CD14-positive monocyte (primary cell): ENCODE measurements at places on chromosomes 3 and 15.

GRCh38 chr3:106126067-106126845, 257.4 kb upstream of the CBLB start:
- no peak for DNase-seq

- no peak for DNase-seq
Measured at GRCh38 chr3:112123548-112123947, 9.5 kb downstream of the GCSAM start.

- DNase-seq = no peak
Measured at GRCh38 chr15:46174122-46174521, 539.3 kb downstream of the SQOR start.

GRCh38 chr3:127663151-127663550, 9.6 kb upstream of the ABTB1 start:
- no peak for DNase-seq

- DNase-seq = no peak
Measured at GRCh38 chr3:38454178-38454883, 641 bp downstream of the ACVR2B start.

DNA sequence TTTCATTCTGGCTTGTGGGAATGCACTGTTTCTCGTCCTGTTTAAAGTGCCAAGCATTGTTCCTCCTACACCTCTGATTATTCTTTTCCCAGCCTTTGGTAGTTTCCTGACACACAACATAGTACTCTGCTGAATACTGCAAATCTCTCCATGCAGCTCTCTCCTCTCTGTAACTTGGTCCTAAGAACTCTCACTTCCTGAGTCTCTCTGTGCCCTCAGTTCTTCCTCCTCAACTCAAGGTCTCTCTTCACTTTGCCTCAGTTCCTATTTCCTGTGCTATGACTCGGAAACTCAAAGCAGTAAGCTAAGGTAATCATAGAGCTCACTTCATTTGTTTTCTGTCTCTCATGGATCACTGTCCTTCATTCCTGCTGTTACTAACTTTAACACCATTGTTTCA, 113.4 kb downstream of the ZNF280D start:
- no peak for DNase-seq

GRCh38 chr3:42631620-42632019, 21.9 kb upstream of the ZBTB47 start:
- no peak for DNase-seq

GRCh38 chr3:10321630-10322351, 879 bp upstream of the SEC13 start:
- no peak for DNase-seq

GRCh38 chr3:62363275-62363674, 10.1 kb downstream of the FEZF2 start:
- DNase-seq = no peak

- no peak for DNase-seq
Measured at GRCh38 chr15:35606450-35606779, 60.5 kb upstream of the DPH6 start.

- DNase-seq = peak; percentile 67
Measured at GRCh38 chr15:64455961-64456371, 4.4 kb upstream of the ZNF609 start.

DNA sequence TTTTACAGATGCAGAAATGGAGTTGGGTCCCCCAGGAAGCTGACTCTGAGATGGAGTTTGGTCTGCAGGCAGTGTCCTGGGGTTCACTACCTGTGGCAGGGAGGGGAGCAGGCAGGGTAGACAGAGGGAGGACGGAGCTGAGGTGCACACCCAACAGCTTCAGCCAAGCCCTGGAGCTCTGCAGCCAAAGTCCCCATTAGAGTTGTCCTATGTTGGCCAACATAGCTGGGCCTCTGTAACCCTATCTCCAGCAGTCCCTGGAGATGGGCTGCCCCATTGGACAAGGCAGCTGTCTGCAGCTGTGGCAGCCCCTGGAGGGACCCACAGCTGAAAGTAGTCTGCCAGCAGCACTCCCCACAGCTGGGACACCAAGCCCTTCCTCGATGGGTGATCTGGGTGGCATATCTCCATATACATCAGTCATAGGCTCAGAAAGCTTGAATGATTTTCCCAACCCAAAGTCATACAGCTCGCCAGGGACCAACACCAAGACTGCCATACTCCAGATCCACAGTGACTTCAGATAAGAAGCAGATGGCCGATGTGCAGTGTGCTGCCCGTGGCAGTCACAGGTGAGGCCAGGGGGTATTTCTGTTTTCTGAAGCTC, 31.9 kb downstream of the STARD5 start:
- DNase-seq = no peak

- no peak for DNase-seq
Measured at GRCh38 chr3:118495206-118495605, 539.4 kb downstream of the IGSF11 start.

- DNase-seq = no peak
Measured at GRCh38 chr3:64131725-64132469, 93.4 kb downstream of the PRICKLE2 start.

DNA sequence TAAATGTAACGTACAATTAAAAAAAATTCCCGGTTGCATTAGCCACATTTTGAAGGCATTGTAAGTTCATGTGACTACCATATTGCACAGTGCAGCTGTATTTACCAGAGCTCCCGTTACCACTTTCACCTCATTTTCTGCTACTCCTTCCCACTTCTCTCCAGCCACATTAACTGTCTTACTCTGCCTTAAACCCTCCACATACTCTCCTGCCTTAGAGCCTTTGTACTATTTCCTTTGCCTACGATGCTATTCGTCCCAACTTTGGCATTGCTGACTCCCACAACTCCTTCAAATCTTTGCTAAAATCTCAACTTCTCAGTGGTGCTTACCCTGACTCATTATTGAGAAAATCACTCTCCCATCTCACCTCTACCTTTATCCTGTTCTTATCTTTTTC, 115.2 kb downstream of the CADM2 start:
- no peak for DNase-seq

GRCh38 chr3:101999177-101999779, 150.0 kb downstream of the NFKBIZ start:
- no peak for DNase-seq

GRCh38 chr3:19898721-19899120, 35.3 kb downstream of the EFHB start:
- no peak for DNase-seq

DNA sequence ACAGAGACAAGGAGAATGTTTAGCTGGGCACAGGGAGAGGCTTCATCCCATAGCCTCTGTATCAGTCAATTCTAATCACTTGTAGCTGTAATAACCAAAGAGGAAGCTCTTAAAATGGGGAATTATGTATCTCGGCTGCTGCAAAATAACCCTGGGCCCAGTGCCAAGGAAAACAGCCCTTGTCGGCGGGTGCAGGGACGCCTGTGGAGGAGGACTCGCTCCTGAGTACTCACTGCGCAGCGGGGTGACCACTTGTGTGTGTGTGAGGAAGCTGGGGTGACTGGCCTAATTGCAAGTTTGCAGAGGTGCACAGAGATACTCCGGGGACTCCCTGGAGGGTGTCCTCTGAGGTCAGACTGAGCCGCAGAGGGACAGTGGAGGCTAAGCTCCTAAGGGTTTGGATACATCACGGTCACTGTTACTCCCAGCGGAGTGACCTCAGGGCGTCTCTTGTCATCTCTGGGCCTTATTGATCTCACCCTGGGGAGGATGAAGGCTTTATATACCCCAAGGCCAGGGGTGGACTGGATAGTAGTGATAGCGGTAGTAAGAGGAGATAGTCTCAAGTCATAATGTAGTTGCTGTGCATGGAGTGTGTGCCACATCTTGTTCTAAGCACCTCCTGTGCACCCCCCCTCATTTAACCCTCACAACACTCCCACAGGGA, 37.2 kb downstream of the SLC6A6 start:
- peak; percentile 87 for DNase-seq

GRCh38 chr15:25208735-25209134, 230.1 kb downstream of the UBE3A start:
- no peak for DNase-seq

- DNase-seq = peak; percentile 83
Measured at GRCh38 chr3:148319161-148319915, 378.4 kb upstream of the AGTR1 start.

DNA sequence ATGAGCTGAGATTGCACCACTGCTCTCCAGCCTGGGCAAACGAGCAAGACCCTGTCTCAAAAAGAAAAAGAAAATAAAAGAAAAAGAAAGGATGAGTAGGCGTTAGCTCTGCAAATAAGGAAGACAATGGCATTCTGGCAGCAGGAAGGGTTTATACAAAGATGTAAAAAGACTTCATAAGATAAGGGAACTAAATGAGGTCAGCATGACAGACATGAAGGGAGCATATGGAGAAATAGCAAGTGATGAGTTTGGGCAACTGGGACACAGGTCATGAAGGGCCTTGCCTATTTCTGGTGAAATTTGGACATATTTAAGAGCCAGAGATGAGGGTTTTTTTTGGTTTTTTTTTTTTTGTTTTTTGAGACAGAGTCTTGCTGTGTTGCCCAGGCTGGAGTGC, 24.5 kb downstream of the TMEM266 start:
- no peak for DNase-seq

GRCh38 chr15:96538491-96538890, 208.0 kb downstream of the NR2F2 start:
- no peak for DNase-seq

DNA sequence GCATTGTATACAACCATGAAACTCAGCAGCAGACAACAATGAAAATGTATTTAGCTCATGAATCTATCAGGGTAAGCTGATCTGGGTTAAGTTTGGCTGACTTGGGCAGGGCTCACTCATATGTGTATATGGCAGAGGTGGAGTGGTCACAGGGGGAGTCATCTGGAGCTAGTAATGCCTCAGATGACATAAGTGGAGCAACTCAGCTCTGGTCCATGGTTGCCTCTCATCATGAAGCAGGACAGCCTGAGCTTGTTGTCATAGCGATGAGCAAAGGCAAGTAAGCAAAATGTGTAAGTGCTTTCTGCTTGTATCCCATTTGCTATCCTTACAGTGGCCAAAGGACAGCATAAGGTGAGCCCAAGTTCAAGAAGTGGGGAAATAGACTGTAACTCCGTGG, 64.5 kb downstream of the ALCAM start:
- no peak for DNase-seq

DNA sequence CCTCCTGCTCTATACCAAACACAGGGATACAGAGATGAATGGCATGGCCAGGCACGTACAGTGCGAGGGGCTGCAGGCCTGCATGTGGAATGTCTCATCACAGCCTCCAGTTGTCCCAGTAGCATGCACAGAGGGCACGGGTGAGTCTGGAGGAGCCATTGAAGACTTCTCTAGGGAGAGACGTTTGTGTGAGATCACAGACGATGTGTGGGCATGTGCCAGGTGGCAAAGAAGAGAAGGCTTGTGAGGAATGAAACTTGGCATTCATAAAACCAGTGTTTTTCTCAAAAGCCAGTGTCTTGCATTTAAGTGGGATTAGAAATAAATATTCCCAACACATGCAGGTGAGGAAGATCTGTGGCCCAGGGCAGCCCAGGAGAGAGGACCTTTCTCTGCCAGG, 119.1 kb upstream of the UBE3A start:
- DNase-seq = no peak

- DNase-seq = no peak
Measured at GRCh38 chr3:157590273-157590672, 87.1 kb upstream of the VEPH1 start.

GRCh38 chr3:25386686-25387255, 41.3 kb upstream of the RARB start:
- no peak for DNase-seq

DNA sequence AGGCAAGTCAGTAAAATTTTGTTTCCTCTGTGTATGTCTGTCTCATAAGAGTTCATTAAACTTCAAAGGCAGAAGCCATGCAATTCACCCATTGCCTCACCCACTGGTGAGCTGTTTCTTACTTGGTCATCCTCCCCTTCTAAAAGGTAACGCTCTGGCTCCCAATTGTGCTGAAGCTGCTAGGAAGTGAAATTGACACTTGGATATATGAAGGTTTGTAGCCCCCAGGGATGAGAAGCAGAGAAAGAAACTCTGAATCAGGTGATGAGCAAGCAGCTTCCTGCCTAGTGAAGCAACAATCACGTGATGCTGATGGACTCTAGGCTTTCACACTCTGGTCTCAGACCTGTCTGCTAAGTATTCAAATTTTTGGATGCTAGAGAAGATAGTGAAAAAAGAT, 70.7 kb downstream of the CD200R1L start:
- peak; percentile 53 for DNase-seq

DNA sequence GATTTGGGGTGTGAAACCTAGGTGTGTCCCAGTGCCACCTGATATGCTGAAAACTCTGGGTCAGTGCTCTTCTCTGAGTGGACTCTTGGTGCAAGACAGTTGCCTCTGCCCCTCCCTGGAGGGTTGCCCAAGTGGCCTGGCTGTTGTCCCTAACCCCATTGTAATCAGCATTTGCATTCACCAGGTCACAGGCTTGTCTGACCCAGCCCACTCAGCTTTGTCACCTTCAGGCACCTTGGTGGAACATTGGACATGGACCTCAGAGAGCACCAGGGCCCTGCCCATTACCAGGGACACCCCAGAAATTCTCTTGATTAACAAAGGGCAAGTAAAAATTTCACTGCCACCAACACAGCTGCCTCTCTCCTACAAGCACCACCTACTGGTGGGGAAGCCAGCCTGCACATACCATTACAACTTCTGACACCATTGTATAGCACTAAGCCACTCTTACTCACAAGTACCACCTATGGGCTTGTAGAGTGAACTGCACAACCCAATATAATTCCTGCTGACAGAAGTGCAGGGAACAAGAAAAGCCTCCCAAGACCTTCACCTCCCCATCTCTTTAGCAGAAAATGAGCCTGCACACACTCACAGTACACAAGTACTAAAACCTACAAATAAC, 324.6 kb downstream of the EPHA6 start:
- DNase-seq = no peak

DNA sequence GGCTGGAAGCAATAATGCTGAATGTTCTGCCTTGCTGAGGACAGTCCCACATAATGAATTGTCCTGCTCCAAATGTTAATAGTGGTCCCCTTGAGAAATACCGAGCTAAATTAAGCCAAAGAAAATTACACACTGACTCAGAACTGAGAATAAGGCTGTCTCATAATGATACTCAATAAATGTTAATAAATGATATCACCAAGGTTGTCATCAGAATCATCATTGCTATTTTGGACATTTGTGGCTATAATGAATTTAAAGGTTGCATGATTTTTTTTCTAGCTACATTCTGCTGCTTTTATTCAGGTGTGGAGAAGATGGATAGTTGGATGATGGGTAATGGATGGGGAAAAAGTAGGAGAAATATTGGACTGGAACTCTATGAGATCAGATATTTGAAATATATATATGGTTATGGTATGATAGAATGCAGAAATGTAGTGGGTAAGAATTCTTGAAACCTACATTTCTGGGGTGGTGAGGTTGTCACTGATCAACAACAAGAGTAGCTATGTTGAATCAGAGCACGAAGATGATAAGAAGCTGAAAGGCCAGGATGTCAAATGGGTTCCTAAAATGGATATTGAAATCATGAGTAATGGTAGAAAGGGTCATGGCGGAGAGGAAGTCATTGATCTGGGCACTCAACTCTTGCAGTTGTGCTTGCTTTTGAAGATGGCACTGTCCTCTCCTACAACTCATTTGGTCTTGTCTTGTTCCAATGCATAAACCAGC, 12.8 kb downstream of the CHST2 start:
- no peak for DNase-seq

GRCh38 chr3:42556089-42556632, 25.6 kb downstream of the SEC22C start:
- no peak for DNase-seq

GRCh38 chr15:56814429-56814828, 81.1 kb upstream of the ZNF280D start:
- no peak for DNase-seq
